Activated T-helper 2 cell treated with anti-CD3 and anti-CD28 coated beads, Interferon-gamma antibody, Interleukin-2, Interleukin-4, amounts not matched to agents 10 μg/mL and 5 μg/mL and 100 μg/mL, durations not matched to agents 14 hours and 24 hours and 36 hours (primary cell): ENCODE measurements at places on chromosomes 6 and 20. TPM values are rescaled to one million over a fixed set of nuclear protein-coding genes. Genes with fewer than 3 reads are reported as not detected.

The SLC12A5 gene
- total RNA-seq: 0.73 TPM in 1 of 2 replicates, not detected in the other

The SAMD10 gene
- 23.4 and 25.3 TPM in 2 replicates for total RNA-seq

The GSTA2 gene
- total RNA-seq: not detected in 2 replicates

The CPXM1 gene
- 1.3 and 1.5 TPM in 2 replicates for total RNA-seq

GRCh38 chr20:50789968-50790650 is 4.8 kb upstream of the BCAS4 start:
- DNase-seq: no peak

- DNase-seq: no peak
Observed at GRCh38 chr6:17980329-17980728, 7.1 kb downstream of the KIF13A start.

GRCh38 chr20:38725931-38726803 is 1.9 kb downstream of the SLC32A1 start:
- DNase-seq: peak; percentile 37

GRCh38 chr6:14017626-14018475 is 93.1 kb downstream of the RNF182 start:
- DNase-seq: no peak

GRCh38 chr6:57040011-57040410 is 6.5 kb upstream of the KIAA1586 start:
- no peak for DNase-seq

DNA sequence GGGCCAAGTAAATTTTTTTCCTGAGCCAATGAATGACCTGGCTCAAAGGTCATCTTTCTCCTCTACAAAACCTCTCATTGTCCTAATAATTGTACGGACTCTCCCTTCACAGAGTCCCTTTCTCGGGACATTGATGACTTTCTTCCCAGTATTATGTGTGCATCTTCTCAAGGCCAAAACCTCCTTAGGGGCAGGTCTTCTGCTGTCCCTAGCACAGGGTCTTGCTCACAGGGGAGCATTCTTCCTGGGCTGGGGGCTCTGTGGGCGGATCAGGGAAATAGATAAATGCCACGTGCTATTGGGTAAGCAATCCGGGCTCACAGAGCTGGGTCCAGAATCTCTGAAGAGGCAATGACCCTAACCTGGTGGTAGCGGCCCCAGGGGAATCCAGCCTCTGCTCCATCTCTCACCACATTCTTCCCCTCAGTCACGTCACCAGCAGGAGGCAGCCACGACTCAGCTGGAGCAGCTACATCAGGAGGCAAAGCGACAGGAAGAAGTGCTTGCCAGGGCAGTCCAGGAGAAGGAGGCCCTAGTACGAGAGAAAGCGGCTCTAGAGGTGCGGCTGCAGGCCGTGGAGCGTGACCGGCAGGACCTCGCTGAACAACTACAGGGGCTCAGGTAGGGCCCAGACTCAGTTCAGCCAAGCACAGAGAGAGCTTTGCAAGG is 23.5 kb downstream of the CEP250 start:
- DNase-seq: no peak

- DNase-seq: no peak
Observed at GRCh38 chr6:5093231-5094015, 8.3 kb downstream of the PPP1R3G start.

DNA sequence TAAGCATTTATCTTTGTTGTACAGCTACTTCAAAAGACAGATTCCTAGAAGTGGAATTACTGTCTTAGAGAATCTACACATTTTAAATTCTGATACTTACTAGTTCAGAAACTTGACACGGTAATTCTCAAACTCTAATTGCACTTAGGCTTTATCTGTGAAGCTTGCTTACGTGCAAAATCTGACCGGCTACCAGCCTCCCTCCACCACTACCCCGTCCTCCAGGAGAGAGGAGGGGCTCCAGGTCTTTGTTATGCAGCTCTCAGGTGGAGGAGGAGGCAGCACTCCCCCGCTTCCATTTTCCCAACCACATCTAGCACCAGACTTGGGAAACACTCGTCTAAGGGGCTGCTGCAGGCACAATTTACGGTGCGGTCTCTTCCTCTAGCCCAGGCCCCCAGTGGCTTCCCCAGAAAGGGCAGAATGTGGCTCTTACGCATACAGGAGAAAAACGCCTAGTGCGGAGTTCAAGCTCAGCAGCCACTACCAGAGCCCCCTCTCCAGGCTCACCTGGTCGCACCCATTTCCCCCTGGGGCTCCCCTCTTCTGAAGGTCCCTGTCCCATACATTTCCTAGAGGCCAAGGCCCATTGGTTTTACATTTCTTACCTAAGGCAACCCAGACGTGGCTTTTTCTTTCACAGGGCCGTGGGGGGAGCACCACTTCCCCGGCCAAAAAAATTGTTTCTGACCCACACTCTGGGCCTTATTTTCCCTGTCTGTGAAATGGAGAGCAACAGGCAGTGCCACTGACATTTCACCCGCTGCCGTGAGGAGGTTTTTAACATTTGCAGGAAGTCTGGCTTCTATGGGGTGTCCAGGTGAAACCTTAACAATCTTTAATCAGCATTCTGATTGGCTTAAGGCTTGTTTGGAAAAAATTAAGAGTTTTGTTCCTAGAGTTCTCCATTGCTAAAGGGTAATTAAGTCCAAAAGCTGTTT is 1.6 kb upstream of the TGIF2 start:
- DNase-seq: no peak

- DNase-seq: no peak
Observed at GRCh38 chr20:12040261-12040660, 122.6 kb downstream of the BTBD3 start.

DNA sequence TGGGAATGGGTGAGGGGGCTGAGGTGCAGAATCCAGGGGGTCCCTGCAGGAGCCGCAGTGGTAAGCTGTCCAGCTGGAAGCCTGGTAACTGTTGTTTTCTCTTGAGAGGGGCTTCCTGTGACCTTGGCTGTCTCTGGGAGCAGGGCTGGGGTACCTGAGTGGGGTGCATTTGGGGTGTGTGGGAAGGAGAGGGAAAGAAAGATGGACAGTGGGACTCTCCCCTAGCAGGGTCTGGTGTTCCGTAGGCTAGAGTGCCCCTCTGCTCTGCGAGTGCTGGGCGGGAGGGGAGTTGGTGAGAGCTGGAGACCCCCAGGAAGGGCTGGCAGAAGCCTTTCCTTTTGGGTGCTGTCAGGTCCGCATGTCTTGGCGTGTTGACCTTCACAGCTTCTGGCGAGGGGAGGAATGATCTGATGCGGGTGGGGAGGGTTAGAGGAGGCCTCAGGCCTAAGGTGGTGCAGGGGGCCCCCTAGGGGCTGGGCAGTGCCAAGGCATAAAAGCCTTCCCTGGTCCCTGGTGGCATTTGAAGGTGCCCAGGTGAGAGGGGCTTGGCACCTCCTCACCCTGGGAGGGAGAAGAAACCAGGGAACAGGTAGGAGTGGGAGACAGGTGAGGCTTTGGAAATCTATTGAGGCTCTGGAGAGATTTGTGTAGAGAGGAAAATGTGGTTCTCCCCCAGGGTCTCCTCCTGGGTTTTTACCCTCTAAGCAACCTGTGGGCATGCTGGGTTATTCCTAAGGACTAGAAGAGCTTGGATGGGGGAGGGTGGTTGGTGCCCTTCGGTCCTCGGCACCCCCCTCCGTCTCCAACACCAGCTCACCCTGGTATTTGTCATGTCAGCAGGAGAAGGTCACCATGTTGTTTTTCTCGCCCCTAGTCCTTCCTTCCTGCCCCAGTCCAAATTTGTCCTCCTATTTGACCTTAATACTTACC is 3.3 kb downstream of the VEGFA start:
- DNase-seq: peak; percentile 46

DNA sequence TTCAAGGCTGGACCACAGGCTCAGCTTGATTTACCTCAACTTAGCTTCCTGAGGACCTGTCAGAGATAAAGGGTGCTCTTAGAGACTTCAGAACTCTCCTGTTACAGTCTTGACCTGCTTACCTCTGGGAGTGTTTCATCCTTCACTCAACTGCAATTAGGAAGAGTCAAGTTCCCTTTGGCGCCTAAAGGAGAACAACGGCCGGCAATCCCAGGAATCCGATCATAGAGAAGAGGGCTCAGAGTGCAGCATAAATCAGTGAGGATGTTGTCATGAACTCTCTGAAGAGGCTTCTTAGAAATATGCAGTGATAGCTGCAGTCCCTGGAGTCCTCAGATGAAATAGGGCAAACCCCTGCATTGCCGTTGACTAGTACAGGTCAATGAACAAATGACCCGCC is 36.4 kb downstream of the LYRM2 start:
- no peak for DNase-seq
